HCT116 (cell line): ENCODE measurements at places on chromosomes 12 and 14. TPM values are rescaled to one million over a fixed set of nuclear protein-coding genes. Genes with fewer than 3 reads are reported as not detected.

DNA sequence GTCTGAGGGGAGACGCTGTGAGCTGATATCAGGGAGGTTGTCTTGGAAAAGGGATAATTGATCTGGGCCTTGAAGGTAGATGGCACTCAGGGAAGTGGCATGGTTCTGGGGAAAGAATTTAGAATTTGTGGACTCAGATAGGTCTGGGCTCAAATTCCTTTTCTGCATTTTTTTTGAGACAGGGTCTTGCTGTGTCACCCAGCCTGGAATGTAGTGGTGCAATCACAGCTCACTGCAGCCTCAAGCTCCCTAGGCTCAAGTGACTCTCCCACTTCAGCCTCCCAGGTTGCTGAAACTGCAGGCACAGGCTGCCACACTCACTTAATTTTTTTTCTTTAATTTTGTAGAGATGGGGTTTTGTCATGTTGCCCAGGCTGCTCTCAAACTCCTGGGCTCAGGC lies 98.1 kb upstream of the NCOR2 start:
- DNase-seq = no peak

DNA sequence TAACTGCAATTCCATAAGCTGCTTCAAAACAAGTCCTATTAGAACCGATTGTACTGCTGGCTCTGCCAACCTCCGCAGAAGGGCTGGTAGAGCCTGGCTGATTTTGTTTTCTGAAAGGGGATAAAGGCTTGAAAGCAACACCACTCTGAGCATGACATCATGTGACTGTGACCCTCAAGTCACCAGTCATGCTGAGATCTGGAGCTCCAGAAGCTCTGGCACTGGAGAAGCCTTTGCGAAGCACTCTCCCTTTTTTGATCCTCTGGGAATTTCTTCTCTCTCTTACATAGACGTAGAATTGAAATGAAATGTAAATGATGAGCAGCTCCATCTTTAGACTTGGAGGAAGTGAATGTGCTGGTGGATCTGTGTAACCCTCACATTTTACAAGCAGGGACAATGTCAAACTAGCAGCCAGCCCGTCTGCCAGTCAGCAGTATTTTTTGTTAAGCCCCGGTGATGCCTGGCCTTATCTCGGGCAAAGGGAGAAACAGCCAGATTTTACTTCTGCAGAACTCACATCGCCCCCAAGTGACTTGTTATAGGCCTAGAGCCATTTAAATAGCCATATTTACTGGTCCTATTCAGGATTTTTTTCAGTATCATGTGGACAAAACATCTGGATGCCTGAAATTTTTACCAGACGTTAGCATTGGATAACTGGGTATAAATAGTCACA lies 112.1 kb upstream of the NPAS3 start:
- no peak for DNase-seq

DNA sequence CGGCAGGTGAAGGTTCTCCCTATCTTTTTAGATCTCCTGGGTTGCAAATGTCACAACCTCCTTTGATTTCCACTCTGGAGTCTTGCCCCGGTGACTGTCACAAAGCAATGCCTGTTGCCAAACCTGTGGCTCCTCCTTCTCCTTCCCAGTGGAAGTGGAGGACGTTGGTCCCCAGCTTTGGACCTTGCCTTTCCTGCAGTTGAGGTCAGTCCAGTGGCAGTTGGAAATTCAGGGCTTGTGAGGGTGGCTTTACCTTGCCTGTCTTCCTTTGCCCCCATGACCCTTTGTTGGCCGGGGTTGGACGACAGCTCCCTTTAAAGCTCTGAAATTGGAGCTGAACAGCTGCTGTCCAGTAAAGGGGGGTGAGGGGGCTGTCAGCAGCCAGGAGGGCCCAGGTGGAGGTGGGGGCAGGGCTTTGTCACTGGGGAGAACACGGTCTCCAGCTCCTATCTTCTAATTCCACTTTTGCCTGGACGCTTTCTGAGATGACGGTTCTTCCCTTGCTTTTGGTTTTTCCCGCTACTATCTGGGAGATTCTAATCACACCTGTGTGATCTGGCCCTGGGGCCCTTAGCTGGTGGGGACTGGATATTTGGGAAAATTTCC lies 4.1 kb downstream of the TEAD4 start:
- DNase-seq = no peak

DNA sequence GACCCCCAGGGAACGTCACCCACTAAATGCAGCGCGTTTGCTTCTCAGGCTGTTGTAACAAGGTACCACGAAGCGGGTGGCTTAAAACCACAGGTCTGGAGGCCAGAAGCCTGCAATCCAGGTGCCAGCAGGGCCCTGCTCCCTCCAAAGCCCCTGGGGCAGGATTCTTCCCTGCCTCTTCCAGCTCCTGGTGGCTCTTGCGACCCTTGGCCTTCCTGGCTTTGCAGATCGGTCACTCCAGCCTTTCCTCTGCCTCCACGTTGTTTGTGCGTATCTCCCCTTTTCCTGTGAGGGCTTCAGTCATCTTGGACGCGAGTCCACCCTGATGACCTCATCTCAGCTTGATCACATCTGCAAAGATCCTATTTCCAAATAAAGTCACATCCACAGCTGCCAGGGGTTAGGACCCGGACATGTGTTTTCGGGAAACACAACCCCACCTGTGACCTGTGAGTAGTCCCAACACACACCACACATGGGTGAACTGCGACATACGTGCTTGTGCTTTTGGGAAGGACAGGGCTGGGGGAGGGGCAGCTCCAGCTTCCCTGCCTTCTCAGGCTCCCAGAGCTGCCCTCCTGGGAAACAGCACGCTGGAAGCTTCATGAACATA lies 114.5 kb upstream of the NCOR2 start:
- DNase-seq = no peak

- no peak for DNase-seq
Measured at GRCh38 chr12:120733574-120733973, 7.9 kb downstream of the ACADS start.

GRCh38 chr12:81010641-81011040 lies 67.2 kb upstream of the ACSS3 start:
- DNase-seq = no peak

DNA sequence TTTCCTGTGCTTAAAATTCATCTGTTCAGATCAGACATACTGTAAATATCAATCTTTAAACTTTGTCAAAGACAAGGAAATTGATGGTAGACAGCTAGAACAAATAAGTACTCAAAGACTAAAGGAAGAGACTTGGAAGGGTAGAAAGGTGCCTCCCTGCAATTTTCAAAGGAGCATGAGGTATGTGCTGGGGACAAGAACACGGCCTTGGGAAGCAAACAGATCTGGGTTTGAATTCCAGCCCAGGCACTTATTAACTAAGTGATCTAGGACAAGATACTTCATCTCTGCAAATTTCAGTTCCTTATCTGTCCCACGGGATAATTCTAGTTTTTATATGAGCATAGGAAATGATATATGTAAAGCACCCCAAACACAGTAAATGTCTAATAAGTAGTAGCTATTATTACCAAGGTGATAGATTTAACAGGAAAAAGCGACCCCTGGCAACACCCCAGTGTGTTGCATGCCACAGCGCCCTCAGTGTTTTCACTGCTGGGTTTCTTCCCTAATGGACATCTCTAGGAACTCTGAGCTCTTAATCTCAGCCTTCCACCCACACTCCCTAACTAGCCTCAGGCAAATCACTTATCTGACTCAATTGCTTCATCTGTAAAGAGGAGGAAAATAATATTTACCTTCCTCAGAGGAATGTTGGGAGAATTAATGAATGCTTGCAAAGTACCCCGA lies 44.7 kb upstream of the BMP4 start:
- DNase-seq = no peak

DNA sequence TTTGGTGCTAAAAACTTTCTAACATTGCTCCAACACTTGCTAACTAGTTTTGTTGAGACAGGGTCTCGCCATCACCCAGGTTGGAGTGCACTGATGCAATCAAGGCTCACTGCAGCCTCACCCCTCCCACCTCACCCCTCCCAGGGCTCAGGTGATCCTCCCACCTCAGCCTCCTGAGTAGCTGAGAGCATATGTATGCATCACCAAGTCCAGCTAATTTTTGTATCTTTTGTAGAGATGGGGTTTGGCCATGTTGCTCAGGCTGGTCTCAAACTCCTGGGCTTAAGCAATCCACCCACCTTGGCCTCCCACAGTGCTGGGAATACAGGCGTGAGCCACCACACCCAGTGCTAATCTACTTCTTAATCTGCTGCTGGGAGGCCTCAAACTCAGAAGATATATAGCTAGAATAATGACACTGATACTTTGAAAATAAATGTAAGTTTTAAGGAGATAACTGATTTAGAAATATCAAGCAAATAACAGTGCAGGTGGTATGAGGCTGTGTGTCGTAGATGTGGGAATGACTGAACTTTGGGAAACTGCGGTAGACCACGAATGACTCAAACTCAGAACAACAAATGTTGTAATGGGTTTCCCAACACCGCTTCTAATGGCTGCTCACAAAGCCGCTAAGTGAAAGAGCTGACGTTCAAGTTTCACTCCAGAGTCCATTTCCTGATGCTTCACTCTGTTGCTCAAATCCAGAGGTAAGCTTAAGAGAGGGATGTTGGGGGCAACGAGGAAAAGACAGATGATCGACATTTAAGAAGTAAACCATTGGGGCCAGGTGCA lies 10.0 kb downstream of the TMCC3 start:
- DNase-seq = no peak

DNA sequence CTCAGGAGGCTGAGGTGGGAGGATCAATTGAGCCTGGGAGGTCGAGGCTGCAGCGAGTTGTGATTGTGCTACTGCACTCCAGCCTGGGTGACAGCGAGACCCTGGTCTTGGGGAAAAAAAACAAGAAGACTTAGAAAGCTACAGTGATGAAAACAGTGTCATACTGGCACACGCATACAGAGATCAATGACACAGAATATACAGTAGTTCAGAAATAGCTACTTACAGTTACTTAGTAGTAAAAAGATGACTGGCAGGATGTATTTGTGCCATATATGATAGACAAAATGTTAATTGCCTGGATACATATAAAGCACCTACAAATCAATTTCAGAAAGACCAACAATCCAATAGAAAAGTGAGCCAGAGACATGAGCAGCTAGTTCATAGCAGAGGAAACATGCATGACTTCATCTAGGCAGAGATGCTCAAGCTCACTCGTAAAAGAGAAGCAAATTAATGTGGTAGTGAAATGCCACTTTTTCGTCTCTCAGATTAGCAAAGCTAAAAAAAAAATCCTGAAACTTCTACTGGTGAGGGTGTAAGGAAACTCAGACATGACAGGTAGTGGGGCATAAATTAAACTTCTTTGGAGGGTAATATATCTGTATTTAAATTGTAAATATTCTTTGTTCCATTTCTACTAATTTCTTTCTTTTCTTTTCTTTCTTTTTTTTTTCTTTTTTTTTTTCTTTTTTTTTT lies 2.5 kb upstream of the ALDH2 start:
- no peak for DNase-seq

GRCh38 chr14:74347097-74347794 lies 1.0 kb upstream of the VRTN start:
- no peak for DNase-seq

GRCh38 chr12:32178341-32179010 lies 71.8 kb downstream of the BICD1 start:
- no peak for DNase-seq

Gene STXBP6
- total RNA-seq = 0.27 TPM

Gene PROX2
- total RNA-seq = not detected

Gene MYO1H
- not detected for total RNA-seq
